ENCODE measurements at places on chromosomes 6 and 20. TPM values are rescaled to one million over a fixed set of nuclear protein-coding genes. Genes with fewer than 3 reads are reported as not detected.

Gene B3GAT2
- total RNA-seq = not detected

Gene SLC9A8
- total RNA-seq = 7.3 TPM

Gene PTGIS
- 98.4 TPM for total RNA-seq

Gene MATN4
- total RNA-seq = 0.17 TPM

Gene SRSF12
- 0.45 TPM for total RNA-seq
